ENCODE measurements at places on chromosomes 4 and X.
A peak's percentile ranks its signal among the peaks of the same experiment; 100 is the strongest.

DNA sequence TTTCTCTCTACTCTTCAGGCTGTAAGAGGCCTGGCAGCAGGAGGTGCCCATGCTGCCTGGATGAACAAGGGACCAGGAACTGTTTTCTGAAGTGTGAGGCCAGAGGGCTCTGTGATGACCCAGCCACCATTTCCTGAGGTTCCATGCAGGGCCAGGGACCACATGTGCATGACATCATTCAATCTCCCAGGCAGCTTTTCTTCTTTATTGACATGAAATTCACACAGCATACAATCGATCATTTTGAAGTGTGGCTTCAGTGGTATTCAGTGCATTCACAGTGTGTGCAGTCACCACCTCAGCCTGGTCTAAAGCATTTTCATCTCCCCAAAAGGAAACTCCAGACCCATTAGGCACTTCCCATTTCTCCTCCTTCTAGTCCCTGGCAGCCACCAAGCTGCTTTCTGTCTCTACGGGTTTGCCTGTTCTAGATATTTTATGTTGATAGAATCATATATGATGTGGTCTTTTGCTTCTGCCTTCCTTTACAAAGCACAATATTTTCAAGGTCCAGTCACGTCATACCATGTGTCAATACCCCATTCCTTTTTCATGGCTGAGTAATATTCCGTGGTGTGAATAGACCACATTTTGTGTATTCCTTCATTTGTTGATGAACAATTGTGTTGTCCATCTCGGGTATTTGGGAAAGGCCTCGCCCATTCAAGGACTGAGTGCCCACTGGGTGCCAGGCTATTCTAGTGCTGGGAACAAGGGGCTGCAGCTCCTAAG lies 93.1 kb downstream of the PSAPL1 start:
- DNase-seq: no peak

GRCh38 chr4:59655996-59656395 lies 1544.1 kb upstream of the ADGRL3 start:
- no peak for DNase-seq

GRCh38 chr4:118035309-118035708 lies 1.0 kb downstream of the NDST3 start:
- no peak for DNase-seq

- peak; percentile 14 for DNase-seq
Measured at GRCh38 chr4:108502356-108502755, 118.0 kb upstream of the RPL34 start.

- DNase-seq: peak; percentile 39
Measured at GRCh38 chr4:22192084-22192511, 243.5 kb upstream of the KCNIP4 start.

DNA sequence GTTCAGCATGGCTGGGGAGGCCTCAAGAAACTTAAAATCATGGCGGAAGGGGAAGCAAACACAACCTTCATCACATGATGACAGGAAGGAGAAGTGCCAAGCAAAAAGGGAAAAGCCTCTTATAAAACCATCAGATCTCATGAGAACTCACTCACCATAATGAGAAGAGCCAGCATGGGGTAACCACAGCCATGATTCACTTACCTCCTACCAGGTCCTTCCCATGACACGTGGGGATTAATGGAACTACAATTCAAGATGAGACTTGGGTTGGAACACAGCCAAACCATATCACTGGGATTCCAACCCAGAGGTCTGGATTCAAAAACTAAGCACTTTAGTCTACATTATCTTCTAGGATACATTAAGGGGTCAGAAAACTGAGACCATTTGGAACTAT lies 609.6 kb upstream of the SPANXN1 start:
- no peak for DNase-seq

GRCh38 chrX:148592595-148592994 lies 92.2 kb downstream of the AFF2 start:
- no peak for DNase-seq

DNA sequence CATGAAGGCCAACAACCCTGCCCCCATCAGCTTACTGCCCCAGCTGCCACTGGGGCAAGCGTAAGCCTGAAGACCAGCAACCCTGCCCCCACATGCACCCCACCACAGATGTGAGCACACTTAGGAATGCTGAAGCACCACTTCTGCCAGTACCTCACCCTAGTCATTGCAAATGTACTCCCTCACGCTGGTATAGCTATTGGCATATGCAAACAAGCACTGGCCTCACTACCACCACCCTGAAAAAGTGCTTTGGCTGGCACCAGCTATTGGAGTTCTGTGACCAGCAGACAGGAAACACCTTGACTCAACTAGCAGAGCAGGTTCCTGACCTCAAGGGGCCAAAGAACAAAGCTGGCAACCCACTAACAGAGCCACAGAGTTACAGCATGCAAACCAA lies 534.4 kb upstream of the POU3F4 start:
- DNase-seq: no peak

- DNase-seq: no peak
Measured at GRCh38 chrX:136157187-136157586, 9.9 kb downstream of the FHL1 start.

- DNase-seq: no peak
Measured at GRCh38 chr4:102610007-102610406, 108.8 kb downstream of the NFKB1 start.

DNA sequence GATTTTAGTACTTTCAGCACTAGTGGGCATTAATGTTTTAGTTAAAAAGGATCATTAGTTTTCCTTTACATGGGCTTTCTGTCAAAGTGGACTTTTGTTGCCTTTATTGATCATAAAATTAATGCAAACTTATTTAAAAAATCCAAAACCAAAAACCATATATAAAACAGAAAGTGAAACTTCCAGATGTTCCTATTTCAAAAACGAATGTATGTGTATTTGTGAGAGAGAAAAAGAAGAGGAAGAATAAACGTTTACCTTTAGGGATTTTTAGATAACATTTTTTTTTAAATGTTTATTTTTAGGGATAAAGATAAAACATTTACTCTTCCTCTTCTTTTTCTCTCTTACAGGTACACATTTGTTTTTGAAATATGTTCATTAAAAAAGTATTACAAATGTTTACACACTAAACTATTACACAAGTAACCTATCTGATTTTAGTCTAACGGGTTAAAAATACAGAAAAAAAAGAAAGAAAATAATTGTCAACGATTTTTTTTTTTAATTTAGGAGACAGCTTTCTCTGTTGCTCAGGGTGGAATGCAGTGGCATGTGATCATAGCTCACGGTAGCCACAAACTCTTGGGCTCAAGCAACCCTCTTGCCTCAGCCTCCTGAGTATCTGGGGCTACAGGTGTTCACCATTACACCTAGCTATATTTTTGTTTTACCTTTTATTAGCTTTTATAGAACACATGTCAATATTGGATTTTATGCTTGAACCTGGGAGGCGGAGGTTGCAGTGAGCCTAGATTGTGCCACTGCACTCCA lies 16.8 kb upstream of the COX18 start:
- no peak for DNase-seq

DNA sequence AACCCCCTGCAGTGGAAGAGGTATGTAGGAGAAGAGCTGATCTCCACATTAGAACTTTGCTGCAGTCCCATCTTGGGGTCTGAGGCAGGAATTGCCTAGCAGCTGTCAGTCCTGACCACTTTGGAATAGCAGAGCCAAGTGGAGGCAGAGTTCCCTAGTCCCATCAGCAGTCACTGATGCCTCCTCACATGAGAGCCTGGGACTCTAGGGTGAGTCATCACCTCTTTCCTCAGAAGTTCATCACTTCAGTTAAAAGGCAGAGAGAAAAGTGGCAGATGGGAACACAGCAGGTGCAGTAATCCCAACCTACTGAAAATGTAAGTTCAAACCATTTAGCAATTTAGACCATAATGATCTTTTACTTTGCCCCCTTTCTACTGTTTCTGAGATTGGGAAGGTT lies 73.9 kb upstream of the MED14 start:
- DNase-seq: no peak

DNA sequence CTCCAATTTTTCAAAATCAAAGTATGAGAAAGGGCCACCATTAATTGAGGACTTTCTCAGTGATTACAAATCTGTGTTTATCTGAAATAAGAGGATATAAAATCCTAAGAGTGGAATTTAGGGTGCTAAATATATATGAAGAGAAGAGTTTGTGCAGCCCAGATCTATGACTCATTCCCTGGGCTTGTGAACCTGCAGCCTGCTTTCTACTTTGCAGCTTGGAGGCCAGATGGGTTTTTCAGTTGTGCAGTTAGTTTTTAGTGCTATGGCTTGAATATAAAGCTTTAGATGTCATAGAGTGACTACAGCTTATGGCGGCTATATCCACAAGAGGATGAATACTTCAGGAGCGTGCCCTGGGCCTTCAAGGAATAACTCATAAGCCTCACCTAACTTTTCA lies 1391.1 kb downstream of the FSTL5 start:
- DNase-seq: no peak

DNA sequence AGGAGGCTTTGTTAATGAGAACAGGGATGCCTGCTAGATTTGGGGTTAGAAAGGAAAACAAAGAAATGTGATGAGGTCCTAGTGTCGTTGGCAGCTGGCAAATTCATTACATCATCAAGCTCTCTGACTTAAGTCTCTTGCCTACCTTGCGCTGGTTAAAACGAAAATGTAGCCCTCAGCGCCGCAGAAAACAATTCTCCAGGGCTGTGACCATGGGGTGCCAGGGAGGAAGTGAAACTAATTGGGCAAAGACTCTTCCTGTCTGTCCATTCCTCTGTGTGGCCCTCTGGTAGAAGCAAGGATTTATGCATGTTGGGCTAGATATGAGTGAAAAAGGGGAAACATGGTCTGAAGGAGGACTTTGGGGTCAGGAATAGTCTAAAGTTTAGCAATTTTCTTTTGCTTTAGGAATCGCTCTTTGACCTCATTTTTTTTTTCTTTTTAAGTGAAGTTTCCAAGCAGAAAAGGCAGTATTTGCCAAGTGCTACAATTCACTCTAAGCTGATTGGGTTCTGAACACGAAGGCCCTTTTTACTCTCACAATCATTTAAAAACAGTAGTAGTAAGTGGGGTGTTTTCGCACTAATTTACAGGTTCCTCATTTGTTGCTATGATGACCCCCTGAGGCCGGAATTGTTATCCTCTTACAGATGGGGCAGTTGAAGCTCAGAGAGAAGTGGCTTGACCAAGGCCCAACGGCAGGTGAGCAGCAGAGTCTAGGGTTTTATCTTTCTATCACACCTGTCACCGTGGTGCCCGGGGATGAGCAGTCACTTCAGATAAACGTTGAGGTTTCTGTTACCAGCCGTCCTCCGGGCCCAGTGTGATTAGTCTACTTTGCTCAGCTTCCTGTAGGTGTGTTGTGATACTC lies 27.3 kb upstream of the CHRNA9 start:
- DNase-seq: no peak

GRCh38 chr4:157700898-157701694 lies 471.7 kb downstream of the GASK1B start:
- peak; percentile 89 for DNase-seq

DNA sequence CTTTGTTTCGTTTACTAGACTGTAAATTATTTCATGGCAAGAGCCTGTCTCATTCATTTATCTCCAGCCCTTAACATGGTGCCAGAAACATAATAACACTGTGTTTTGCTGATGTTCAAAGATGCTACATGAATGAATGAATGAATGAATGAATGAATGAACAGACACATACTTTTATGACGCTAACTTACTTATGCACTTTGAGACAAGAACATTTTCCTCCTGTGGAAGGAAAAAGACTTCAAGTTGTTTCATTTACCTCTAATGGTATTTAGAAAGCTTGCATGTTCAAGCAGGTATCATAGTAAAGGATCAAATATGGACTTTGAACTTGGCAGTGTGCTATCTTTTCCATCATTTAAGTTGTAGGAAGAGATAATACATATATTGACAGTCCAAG lies 131.6 kb downstream of the GLRA2 start:
- DNase-seq: no peak

- no peak for DNase-seq
Measured at GRCh38 chrX:39205467-39205866, 404.2 kb downstream of the MID1IP1 start.

GRCh38 chr4:37903901-37904300 lies 13.0 kb downstream of the TBC1D1 start:
- no peak for DNase-seq

DNA sequence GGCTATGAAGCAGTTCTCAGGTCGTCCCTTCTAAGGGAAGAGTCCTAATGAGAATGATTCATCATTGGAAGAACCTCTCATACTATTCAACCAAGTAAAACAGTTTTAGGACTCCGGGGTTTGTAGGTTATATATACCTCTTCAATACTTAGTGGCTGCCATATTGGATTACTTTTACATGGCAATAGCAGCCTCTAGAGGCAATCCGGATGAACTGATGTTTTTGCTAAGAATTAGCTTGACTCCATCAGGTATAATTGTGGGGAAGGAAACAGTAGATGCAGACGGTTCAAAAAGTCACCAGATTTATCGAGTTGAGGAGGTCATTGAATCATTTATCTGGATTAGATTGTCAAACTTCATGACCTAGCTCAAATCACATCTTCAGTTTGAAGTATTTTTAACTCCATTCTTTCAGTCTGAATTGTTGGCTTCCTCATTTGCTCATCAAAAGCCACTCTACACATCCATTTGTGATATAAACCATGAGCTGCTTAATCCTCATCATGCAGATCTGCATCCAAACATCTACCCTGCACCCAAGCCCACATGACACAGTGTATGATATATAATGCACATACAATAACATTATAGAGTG lies 28.4 kb downstream of the GUCY1B1 start:
- DNase-seq: peak; percentile 50

DNA sequence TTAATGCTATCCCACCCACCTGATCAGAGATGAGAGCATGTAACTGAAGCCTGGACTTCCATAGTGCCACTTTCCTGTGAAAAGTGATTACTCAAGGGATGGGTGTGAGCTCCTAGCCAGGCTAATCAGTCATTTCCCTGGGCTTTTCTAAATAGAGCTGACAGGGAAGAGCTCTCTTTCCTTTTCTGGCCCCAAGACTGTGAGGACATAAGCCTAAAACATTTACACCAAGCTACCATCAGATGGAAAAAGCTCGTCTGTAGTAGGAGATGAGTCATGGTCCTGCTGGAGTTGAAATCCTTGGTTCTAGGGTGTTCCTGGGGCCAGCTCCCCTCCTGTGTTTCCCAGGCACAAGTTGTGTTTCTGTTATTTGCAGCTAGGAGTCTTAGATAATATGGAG lies 52.4 kb upstream of the NDP start:
- DNase-seq: no peak

GRCh38 chr4:122576261-122577188 lies 44.3 kb downstream of the IL21 start:
- DNase-seq: peak; percentile 40

DNA sequence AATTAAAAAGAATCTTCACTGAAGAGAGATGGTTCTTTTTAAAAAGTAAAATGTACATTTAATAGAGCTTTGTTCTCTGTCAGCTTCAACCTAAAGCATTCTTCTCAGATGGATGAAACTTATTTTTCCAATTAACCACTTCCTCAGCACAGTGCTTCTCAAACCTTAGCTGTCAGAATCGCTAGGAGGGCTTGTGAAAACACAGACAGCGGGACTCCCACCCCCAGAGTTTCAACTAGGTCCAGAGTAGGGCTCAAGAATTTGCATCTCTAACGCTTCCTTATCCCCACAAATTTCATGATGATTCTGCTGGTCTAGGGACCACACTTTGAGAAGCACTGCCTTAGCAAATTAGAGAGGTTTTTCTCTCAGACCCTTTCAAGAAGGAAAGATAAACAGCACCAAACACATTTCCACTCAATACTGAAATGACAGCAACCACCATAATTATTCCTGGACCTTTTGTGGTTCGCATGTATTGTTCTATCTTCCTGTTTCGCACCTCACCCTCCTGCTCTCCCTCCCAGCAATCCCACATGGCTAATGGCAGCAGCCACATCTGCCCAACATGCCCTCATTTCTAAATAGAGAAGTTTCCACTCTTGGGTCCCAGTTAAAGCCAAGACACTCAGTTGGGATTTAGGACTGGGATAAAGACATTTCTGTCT lies 73.2 kb downstream of the ZNF827 start:
- DNase-seq: no peak

- no peak for DNase-seq
Measured at GRCh38 chr4:8195431-8195830, 3.7 kb upstream of the SH3TC1 start.

Data from NCI-H345 (cell line).